ENCODE measurements at places on chromosomes 2 and 18. TPM values are rescaled to one million over a fixed set of nuclear protein-coding genes. Genes with fewer than 3 reads are reported as not detected.

The SELENOI gene
- total RNA-seq, result 18.1 TPM

The CREG2 gene
- total RNA-seq, result 0.91 TPM

The SNED1 gene
- 151 TPM for total RNA-seq

The INHBB gene
- 0.32 TPM for total RNA-seq

The CYS1 gene
- 0.39 TPM for total RNA-seq

The EFEMP1 gene
- total RNA-seq, result 82.1 TPM

The C1QL2 gene
- not detected for total RNA-seq

The LRRTM1 gene
- total RNA-seq, result not detected

The UNC80 gene
- not detected for total RNA-seq

The MOGAT1 gene
- not detected for total RNA-seq

All from epithelial cell of alveolus of lung (primary cell).